ENCODE measurements at places on chromosomes 3 and 15.

DNA sequence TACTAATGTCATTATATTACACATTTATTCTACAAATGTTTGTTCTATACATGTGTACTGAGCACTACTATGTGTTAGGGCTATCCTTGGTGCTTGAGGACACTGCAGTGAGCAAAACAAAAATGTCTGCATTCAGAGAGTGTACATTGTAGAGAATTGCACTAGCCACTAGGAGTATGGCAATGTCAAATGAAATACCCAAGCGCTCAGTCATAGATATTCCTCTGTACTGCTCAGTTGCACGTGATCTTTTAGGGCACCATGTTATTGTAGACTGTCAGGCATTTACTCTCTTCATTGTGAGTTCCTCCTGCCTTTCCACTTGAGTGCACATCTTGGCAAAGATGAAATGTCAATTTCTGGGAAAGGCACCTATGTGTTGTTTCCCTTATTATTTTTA, 36.8 kb downstream of the FNDC3B start:
- DNase-seq, result no peak

- DNase-seq, result no peak
Measured at GRCh38 chr3:117356091-117356705, 646.6 kb downstream of the TUSC7 start.

DNA sequence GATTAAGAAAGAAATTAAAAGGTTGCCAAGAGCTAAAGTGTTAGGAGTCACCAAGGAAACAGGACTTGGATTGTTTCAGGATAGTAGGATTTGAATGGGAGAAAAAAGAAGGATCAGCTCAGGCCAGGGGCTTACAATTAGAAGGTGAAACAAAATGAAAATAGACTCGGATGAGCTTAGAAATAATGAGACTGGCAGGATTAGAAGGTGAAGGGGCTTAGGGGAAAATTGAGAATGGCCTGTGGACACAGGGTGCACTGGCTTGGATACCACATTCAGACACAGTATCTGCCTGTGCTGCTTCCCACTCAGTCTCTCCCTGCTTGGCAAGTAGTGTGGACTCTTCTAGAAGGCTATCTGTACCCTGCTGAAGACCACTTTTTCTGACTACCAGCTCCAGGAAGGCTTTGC, 206.1 kb upstream of the ATP10A start:
- no peak for DNase-seq

GRCh38 chr3:40237889-40238571, 71.5 kb upstream of the EIF1B start:
- no peak for DNase-seq

- DNase-seq, result no peak
Measured at GRCh38 chr3:123750209-123750608, 133.9 kb downstream of the MYLK start.

DNA sequence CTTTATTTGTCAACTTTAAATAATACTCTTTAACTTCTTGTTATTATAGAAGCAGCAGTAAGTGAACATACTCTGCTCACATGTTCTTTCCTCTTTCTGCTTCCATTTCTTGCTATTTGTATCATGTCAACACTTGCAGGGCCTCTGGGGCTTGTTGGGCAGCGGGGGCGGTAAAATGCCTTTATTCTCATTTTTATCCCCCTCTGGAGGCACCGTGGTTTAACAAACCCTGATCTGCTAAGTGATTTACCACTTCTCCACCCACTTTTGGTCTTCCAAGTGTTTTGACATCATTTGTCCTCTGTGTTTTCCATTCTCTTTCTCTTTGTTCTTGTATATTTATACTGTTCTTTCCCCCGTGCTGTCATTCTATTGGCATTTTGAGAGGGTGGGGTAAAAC, 33.9 kb downstream of the SCN10A start:
- no peak for DNase-seq

- DNase-seq, result no peak
Measured at GRCh38 chr3:187593451-187593850, 76.7 kb downstream of the SST start.

- no peak for DNase-seq
Measured at GRCh38 chr3:169303660-169304059, 359.9 kb downstream of the MECOM start.

DNA sequence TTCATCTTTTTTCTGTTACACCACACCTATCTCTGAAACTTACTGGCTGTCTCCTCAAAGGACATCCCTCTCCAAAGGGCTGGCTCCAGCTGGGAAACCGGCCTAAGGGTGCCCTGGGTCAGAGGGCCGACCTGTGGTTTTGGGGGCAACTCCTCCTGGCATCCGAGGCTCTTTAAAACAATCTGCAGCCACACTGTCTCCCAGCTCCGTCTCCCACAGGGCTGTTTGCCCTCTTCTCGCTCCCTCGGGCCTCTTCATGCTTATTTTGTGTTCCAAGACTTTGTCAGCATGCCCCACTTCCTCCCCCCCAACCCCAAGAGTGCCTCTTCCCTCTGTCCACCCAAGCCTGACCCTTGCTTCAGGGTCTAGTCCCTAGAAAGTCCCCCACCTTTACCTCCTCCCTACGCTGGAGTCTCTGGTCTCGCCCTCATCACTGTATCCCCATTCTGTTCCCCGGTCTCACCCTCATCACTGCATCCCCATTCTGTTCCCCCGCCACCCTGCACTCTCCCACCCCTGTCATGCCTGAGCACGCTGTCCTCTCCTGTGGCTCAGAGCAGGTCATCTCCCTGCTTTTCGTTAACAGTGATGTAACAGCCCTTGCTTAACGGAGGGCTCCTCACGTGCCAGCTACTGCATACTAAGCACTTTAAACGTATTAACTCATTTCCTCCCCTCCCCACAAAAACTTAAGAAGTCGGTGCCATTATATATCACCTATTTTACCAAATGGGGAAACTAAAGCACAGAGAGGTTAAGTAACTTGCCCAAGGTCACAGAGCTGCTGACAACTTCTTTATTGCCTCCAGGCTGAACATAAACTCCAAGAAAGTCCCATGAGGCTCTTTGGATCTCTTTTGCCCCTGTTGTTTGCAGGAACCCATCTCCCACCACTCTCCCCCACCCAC, 1.1 kb upstream of the CSK start:
- DNase-seq, result no peak

DNA sequence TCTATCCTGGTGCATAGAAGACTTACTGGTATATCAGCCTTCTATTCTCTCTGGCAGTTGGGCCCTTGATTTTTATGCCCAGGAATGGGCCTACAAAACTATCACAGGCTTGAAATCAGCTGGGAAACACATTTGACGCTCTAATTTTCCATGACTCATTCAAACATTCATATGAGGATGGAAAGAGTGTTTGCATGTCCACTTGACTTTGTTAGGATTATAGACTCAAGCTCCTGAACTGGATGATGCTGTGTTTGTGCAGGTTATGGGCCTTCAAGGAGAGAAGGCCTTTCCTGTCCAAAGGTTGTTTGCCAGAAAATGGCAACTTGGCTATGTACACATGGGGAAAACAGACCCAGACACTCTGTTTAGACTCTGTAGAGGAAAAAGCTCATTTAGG, 219.9 kb downstream of the GAP43 start:
- DNase-seq, result no peak

DNA sequence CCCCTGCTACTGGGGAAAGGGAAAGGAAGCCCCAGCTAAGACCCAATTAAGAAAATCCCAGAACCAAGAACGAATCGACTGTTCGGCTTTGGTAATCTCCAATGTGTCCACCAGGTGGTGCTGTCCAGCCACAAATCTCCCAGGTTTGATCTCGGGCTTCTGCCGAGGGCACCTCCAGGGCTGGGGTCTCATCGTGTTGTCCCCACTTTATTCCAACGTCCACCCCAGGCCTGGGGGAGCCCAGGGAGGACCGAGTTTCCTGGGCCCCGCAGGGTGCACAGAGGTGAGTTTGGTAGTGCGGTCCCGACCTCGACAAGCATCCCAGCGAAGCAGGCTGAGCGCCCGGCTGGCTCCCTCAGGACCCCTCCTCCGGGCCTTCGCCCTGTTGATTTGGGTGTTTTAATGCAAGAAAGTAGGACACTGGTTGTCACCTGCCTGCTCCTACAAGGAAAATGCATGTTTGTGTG, 185.1 kb downstream of the GOLGA6L6 start:
- peak; percentile 75 for DNase-seq

DNA sequence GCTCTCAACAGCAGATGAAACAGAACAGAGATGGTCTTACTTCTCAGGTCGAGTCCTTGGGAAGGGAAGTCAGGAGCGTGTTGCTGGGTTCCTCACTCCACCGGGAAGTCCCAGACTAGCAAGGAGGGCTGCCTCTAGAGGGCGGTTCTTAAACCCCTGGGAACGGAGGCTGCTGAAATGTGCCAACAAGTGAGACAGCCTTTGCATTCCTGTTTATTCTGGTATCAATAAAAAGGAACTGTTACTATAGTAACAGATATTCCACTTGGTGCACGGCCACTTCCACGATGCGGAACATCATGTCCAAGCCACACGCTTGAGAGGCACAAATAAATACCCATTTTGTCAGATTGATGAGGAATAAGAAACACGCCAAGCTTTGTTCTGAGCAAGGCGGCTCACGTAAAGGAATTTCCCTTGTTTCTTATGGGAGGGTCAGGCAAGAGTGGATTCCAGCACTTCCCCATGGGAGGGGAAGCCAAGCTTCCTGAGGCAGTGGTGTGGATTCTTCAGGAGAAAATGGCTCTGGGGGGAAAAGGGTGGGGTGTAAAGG, at the start of gene FAM107A:
Gene FAM107A (minus strand): TSS at position 123 of the 553 bp plus-strand sequence. CDS start 7,531 bp downstream, outside the sequence.
- no peak for DNase-seq
